Spleen (tissue), 13 donors: ENCODE measurements at places on chromosomes 1 and 21. TPM values are rescaled to one million over a fixed set of nuclear protein-coding genes. Genes with fewer than 3 reads are reported as not detected.

The MAN1C1 gene
- 37.2 TPM for total RNA-seq

The AQP10 gene
- 1.3 TPM for total RNA-seq

The NBPF4 gene
- not detected for total RNA-seq

The KRTAP19-6 gene
- total RNA-seq, result not detected

The SYPL2 gene
- 0.67 TPM for total RNA-seq

The CRB1 gene
- total RNA-seq, result 0.20 TPM

- H3K4me1 ChIP-seq, result no peaks in the 10 kb centered on the region
- H3K36me3 ChIP-seq, result no peaks in the 10 kb centered on the region
- DNase-seq, result no peak
Measured at GRCh38 chr1:92707292-92707691, 77.6 kb downstream of the EVI5 start.

DNA sequence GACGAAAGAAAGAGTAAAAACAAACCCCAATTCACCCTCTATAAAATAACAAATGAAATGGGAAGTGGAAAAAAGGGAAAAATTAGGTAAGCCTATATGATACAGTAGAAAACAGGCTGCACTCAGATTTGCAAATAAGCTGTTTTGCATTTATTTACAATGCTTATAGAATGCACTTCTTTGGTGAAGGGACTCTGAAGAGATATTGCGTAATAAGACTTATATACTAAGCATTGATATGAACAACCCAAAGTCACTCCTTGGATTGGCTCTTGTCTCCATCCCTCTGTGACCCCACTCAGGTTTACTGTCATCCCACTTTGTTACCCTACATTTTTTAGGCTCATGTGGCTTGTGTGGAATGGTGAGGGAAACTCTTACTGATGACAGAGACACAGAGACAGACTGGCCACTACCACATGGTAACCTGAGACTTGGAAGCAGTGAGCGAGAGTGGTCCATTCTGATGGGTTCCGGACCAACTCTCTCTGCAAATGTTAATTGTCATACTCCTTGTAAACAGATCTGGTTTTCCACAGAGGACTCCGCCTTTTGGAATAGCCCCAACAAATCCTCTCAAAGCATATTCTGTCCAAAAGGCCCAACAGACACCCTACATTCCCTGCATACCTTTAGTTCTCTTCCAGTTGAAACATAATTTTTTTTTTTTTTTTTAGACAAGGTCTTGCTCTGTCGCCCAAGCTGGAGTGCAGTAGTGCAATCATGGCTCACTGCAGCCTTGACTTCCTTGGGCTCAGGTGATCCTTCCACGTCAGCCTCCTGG lies 11.0 kb downstream of the GSTM5 start:
- no peak for DNase-seq
- no peaks in the 10 kb centered on the region for H3K36me3 ChIP-seq
- no peak overlapping the region for H3K27ac ChIP-seq
- no peaks in the 10 kb centered on the region for H3K4me1 ChIP-seq
- no peak overlapping the region for H3K4me3 ChIP-seq
- H3K27me3 ChIP-seq, result no peaks in the 10 kb centered on the region

GRCh38 chr1:28280501-28280900 lies 21.2 kb downstream of the SESN2 start:
- no peaks in the 10 kb centered on the region for H3K36me3 ChIP-seq
- no peak overlapping the region for H3K27ac ChIP-seq
- no peak overlapping the region for H3K4me3 ChIP-seq
- no peak for DNase-seq
- no peaks in the 10 kb centered on the region for H3K27me3 ChIP-seq
- H3K4me1 ChIP-seq, result peaks cover 48% of the 10 kb centered on the region

DNA sequence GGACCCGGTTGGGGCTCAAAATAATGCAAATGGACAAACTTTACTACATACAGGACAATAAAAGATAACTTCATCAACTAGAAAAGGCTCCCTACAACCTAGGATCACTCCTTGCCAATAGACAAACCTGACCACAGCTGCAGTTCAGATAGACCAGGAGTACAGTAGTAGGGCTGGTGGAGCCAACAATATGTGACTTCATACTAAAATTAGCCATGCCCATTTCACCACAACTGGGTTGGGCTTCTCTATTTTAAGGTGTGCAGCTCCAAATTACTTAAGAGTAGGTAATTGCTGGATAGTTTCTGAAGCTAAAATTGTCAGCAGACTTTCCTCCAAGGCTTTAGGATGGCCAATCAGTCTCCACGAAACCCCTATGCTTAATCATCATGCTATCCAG lies 3.9 kb downstream of the DENND1B start:
- H3K36me3 ChIP-seq, result peaks cover 8% of the 10 kb centered on the region
- no peak overlapping the region for H3K27ac ChIP-seq
- no peak overlapping the region for H3K4me3 ChIP-seq
- no peaks in the 10 kb centered on the region for H3K27me3 ChIP-seq

DNA sequence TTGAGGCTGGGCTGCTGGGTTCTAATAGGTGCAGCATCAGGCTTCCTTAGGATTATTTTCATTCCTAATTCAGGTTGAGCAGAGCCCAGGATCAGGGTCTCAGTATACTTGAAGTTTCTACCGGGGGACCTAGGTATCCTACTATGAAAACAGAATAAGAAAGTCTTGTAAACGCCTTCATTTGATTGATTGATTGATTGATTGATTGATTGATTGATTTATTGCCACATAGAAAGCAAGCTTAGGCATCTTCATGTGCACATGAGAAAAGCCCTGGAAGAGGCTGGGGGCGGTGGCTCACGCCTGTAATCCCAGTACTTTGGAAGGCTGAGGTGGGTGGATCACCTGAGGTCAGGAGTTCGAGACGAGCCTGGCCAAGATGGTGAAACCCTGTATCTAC lies 97.4 kb upstream of the BMP8A start:
- no peak overlapping the region for H3K27ac ChIP-seq
- H3K4me1 ChIP-seq, result peaks cover 70% of the 10 kb centered on the region
- DNase-seq, result no peak
- no peaks in the 10 kb centered on the region for H3K27me3 ChIP-seq
- H3K4me3 ChIP-seq, result no peak overlapping the region
- peaks cover 4% of the 10 kb centered on the region for H3K36me3 ChIP-seq

- H3K27ac ChIP-seq, result no peak overlapping the region
- peaks cover 27% of the 10 kb centered on the region for H3K4me1 ChIP-seq
- peak overlapping the region; percentile 4 for H3K4me3 ChIP-seq
- no peak for DNase-seq
Measured at GRCh38 chr1:94806441-94806871, 13.7 kb upstream of the SLC44A3 start.

DNA sequence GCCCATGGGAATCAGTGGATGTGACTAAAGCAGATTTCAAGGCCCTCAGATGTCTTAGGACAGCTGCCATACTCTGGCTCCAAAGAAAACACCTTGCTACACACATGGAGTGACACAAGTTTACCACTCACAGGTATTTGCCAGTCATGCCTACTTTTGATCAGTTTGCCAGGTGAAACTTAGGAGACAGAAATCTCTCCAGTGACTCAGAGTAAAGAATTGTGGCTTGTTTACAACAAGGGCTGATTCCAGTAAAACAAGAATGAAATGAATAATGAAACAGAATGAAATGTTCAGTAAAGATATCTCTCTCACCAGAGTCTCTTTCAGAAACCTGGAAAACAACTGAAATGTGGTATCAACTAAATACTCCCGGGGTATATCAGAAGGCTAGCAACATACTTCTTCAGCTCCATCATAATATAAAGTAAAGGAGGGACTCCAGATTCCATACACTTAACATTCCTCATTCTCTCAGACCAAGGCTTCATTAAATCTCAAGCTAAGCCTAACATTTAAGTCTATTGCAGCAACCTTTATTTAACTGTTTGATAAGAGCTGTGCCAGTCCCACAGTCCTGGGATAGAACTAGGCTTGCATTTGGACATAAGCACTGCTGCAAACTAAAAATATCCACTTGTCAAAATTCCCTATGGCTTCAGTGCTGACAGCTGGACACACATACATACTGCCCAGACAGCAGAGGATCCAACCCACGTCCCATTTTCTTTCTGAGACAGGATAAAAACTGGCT lies 143.3 kb downstream of the SIPA1L2 start:
- no peak for DNase-seq
- H3K36me3 ChIP-seq, result peaks cover 48% of the 10 kb centered on the region
- H3K27ac ChIP-seq, result no peak overlapping the region
- H3K4me1 ChIP-seq, result no peaks in the 10 kb centered on the region
- H3K4me3 ChIP-seq, result no peak overlapping the region
- no peaks in the 10 kb centered on the region for H3K27me3 ChIP-seq

GRCh38 chr1:53572065-53572814 lies 113.0 kb downstream of the DMRTB1 start:
- no peaks in the 10 kb centered on the region for H3K4me1 ChIP-seq
- peak; percentile 51 for DNase-seq
- H3K36me3 ChIP-seq, result no peaks in the 10 kb centered on the region
- no peak overlapping the region for H3K27ac ChIP-seq
- H3K27me3 ChIP-seq, result no peaks in the 10 kb centered on the region
- no peak overlapping the region for H3K4me3 ChIP-seq

- H3K4me3 ChIP-seq, result no peak overlapping the region
- H3K4me1 ChIP-seq, result peaks cover 25% of the 10 kb centered on the region
- H3K27me3 ChIP-seq, result no peaks in the 10 kb centered on the region
- no peak for DNase-seq
- no peak overlapping the region for H3K27ac ChIP-seq
- no peaks in the 10 kb centered on the region for H3K36me3 ChIP-seq
Measured at GRCh38 chr1:22454476-22455056, 2.9 kb downstream of the ZBTB40 start.

DNA sequence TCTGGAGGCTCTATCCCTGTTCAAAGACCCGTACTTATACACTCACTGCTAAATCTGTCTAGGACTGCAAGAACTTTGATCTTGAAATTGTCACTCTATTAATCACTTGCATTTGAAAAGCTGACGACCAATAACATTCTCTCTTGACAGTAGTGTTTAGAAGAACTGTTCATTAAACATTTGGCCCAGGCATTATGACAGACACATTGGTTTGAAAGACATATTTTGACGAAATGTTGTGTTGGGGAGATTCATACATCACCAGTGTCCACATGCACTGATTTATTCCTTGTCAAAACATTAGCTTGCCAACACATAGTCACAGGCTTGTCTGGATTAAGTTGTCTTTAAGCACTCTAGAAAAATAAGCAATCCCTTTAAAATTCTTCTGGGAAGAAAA lies 951.3 kb downstream of the ADGRL2 start:
- no peak overlapping the region for H3K27ac ChIP-seq
- no peaks in the 10 kb centered on the region for H3K4me1 ChIP-seq
- no peak overlapping the region for H3K4me3 ChIP-seq
- DNase-seq, result no peak
- no peaks in the 10 kb centered on the region for H3K27me3 ChIP-seq

DNA sequence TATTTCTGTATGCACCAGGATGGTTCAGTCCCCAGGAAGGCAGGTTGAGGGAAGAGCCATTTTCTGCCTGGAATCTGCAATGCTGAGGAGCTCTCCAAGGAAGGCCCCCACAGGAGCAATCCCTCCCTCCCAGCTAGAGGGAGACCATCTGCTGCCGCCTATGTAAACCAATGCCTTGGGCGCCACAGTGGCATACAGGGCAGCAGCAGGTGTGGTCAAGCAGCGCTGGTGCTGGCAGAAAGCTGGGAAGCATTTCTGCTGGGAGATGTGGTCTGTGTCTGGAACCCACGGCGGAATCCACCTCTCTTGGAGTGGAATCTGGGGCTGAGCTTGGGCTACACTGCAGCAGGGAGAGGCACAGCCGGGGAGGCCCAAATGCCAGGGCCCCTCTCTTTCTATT lies 283.3 kb downstream of the RRAGC start:
- peaks cover 19% of the 10 kb centered on the region for H3K27me3 ChIP-seq
- peaks cover 10% of the 10 kb centered on the region for H3K4me1 ChIP-seq
- DNase-seq, result no peak
- no peaks in the 10 kb centered on the region for H3K36me3 ChIP-seq

- no peaks in the 10 kb centered on the region for H3K27me3 ChIP-seq
- peaks cover 6% of the 10 kb centered on the region for H3K4me1 ChIP-seq
- no peak overlapping the region for H3K4me3 ChIP-seq
- no peaks in the 10 kb centered on the region for H3K36me3 ChIP-seq
- no peak overlapping the region for H3K27ac ChIP-seq
Measured at GRCh38 chr1:43059640-43060574, 101.2 kb upstream of the SLC2A1 start.

DNA sequence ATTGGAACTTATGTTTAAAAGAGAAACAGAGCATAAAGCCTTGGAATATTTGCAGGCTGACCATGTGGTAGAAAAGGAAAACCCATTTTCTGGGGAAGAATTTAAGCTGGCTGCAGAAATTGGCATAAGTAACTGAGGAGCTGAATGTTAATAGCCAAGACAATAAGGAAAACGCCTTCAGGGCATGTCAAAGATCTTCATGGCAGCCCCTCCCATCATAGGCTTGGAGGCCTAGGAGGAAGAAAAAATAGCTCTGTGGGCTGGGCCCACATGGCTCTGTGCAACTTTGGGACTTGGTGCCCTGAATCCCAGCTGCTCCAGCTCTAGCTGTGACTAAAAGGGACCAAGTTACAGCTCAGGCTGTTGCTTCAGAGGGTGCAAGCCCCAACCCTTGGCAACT lies 51.5 kb downstream of the CTH start:
- no peak overlapping the region for H3K4me3 ChIP-seq
- H3K27me3 ChIP-seq, result no peaks in the 10 kb centered on the region
- H3K36me3 ChIP-seq, result no peaks in the 10 kb centered on the region
- no peak overlapping the region for H3K27ac ChIP-seq
